Esophagus mucosa (tissue), 1 donor: ENCODE measurements at places on chromosomes 7 and 10. TPM values are rescaled to one million over a fixed set of nuclear protein-coding genes. Genes with fewer than 3 reads are reported as not detected.

- peak; percentile 57 for ATAC-seq
Measured at GRCh38 chr10:93115661-93116383, 42.1 kb downstream of the CYP26A1 start.

DNA sequence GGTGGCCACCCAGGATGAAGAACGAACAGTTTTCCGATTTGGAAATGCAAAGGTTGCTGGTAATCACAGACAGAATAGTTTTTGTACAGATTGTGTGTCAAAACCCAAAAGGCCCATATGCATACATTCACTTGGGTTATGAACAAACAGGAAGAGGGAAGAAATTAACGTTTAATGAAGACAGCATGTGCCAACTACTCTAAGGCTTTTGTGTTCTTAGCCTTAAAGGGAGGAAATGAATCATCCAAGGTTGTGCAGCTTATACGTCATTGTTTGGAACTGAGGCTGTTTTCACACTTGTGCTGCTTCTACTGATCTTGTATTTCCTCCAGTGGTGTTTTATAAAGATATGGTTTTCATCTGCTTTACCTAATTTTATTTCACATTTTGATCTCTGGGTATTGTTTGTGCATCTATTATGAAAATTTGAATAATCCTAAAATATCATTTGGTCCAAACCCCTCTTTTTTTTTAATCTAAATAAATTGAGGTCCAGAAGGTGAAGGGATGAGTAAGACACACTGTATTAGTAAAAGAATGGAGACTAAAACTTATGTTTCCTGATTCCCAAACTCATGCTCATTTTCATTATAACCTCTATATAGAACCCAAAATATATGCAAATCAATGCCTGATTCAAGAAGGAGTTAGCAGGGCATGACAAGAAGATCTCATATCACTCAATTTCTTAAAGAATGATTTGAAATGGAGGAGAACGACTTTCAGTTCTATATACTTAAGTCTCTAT lies 373.1 kb downstream of the THSD7A start:
- peak; percentile 83 for ATAC-seq

DNA sequence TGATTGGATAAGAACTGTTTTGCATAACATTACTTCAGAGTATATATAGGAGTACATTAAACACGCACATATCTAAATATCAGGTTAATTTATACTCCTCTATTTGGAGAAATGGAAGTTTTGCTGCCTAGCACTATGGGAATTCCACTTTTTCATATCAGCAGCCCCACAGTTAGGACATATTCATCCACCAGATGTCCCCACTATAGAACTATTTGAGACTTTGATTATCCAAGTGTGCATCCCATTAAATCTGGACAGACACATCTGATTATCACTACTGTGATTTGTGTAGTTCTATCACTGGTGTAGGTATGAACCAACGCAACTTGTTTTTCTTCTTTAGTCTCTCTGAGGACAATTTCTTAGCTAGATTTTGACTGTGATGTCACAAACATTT lies 345.7 kb downstream of the THSD7A start:
- no peak for ATAC-seq

DNA sequence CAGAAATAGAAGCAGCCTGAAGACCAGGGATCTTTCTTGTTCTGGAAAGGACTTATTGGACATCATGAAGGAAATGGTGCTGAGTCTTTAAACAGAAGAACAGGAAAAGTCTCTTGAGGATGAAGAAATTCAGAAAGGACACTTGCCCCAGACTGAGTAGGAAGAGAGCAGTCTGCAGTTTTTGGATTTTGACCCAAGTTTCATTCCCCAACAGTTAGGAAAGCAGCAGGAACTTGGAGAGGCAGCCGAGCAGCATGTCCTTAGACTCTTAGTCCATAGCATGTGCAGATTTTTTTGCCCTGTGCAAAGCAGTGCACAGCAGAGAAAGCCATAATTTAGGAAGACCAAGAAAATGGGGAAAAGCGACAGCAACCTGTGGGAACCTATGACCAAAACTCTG lies 927.2 kb upstream of the AUTS2 start:
- no peak for ATAC-seq

DNA sequence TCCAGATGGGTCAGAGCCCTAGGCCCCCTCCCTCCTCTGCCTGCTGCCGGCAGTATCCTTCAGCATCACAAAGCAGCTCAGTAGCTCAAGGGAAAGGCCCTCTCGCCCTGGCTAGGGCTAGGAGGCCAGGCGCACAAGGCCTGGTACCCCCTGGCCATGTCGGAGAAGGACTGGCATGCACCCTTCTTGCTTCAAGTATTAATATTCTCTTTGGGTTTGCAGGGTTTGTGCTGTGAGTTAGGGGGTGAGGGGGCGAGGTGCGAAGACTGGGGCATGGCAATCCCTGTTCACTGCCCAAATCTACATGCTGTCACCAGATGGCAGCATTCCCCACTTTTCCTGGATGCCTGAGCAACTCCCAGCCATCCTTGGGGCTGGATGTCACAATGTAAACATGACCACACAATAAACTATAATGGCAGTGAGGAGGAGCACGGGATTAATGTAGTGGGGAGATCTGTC lies 105.2 kb downstream of the NEURL1 start:
- peak; percentile 64 for ATAC-seq

DNA sequence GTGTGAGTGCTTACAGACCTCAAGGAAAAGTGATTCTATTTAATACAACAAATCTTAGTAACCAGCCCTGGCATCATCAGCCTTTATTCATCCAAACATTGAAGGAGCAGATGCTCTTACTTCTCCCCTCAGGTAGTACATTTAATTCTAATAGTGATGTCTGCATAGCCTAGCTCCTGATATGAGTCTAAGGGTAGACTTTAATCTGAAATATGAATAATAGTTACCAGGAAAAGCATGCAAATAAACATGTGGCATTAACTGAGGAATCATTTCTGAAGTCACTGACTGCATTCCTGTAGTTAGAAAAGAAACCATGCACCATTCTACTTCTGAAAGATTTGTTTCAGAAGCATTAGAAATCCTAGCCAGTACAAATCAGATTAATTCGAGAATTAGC lies 25.7 kb upstream of the LMBR1 start:
- ATAC-seq, result no peak

DNA sequence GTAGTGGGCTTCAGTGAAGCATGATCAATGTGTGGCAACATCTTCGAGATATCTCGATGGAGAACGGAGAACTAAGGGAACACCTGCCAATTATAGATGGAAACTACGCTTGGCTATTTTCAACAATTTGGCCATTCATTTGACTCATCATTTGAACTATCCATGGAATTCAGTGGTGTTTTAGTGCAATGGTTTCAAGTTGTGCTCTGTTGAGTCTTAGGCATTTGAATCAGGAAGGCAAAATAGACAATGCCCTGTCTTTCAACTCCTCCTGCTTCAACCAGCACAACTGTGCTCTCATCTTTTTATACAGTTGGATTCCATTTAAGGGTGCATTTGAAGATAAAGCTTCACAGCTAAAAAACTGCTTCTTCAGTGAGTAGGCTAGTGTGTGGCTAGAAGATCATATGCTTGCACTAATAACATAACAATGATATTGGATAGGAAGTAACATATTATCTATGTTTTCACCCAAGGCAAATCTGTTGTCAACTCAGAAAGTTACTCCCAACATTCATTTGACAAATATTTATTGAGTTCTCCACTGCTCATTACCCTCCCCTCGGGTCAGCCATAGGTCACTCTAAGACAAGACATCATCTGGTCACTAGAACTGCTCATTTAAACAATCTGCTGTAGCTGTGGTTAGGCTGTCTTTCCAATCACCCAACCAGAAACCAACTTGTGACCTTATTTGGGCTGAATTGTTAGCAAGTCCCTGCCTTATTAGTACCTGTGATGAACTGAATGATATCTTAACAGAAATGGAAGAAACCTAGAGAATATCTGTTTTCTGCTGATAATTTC lies 314.1 kb upstream of the SP4 start:
- ATAC-seq, result no peak

DNA sequence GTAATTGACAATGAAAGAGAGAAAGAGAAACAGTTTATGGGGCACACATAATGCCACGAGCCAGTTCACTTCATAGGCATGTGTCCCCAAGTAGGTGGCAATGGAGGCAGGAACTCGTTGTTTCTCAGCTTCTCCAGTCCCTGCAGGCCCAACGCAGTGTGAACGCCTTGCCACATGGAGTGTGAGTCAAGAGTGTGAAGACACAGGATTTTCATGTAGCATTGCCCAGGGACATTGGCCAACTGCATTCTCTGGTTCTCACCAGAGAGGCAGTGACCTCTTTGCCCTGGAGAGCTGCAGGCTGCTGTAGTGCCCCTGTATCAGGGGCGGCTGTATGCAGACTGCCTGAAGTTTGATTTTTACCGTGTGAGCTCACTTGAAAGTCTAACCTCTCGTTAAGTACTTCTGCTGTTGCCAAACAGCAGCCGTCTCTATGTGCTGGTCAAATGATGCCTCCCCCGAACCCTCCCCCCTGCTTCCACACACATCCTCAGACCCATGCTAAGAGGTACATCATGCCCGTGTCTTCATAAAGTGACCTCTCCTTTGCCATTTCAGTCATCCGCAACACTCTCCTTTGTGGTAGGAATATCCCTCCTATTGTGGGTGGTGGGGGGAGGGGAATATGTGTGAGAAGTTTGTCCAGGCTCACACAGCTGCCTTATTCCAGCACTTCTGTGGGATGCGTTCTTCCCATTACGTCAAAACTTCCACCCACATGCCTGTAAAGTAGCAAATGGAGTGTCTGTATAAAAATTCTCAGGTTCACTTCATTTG lies 12.7 kb downstream of the LRRC18 start:
- no peak for ATAC-seq

- ATAC-seq, result no peak
Measured at GRCh38 chr10:85741626-85742300, 624.8 kb downstream of the GRID1 start.

- no peak for ATAC-seq
Measured at GRCh38 chr7:101985057-101985902, 167.9 kb downstream of the CUX1 start.

- ATAC-seq, result peak; percentile 58
Measured at GRCh38 chr10:98489561-98490481, 43.1 kb upstream of the HPS1 start.

DNA sequence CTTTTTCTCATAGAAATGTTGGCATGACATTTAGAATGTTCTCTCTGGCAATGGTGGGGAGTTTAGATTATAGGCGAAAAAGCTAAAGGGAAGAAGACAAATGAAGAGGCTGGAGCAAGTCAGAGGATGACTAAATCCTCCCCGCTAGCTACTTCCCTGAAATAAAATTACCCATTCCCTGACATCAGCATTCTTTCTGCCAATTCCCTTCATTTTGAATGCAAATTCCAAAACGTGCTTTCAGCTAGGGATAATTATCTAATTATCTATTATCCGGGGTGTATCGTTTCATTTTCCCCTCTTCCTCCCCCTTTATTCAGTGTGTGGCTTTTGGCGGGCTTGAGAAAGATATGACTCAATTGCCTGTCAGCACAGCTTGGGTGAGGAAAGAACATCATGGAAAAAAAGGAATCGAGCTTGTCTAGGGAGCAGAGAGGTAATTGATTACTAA lies 672.3 kb downstream of the TNS3 start:
- ATAC-seq, result peak; percentile 46

DNA sequence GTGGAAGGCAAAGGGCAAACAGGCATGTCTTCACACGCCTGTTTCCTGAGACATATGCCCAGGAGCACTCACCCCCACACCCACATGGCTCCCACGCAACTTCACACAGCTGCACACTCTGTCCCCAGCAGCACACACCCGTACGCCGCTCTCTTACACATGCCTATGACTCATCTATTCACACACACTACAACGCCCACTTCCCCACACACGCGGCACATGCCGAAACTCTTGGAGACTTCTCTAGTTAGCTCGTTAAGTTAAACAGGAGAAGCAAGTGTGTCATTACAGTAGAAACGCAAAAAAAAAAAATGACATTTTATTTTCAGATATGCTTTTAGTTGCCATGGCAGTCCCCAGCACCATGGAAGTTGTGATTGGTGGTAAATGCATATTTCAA lies 6.7 kb downstream of the CALN1 start:
- ATAC-seq, result peak; percentile 98

DNA sequence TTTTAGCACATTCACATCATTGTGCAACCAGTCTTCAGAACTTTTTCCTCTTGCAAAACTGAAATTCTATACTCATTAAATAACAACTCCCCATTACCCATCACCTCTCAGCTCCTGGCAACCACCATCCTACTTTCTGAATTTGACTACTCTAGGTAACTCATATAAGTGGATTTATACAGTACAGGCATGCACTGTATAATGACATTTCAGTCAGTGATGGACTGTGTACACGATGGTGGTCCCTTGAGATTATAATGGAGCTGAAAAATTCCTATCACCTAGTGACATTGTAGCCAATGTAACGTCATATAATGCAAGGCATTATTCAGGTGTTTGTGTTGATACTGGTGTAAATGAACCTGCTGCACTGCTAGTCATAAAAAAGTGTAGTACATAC lies 60.1 kb downstream of the BTRC start:
- no peak for ATAC-seq

DNA sequence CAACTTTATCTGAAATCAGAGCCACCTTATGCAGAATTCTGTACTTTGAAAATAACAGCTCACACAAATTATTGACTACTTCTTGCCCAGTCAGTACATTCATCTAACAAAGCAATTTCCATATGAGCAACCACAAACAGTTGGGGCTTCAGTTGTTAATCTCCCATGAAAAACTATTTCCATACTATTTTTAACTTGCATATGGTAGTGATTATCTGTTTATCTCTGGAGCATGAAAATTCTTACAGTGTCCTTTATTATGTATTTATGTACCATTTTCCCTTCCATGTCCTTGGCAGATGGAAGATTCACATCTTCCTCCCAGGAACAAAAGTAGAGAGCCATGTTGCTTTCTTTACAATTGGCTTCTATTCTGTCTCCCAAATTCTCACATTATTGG lies 285.7 kb downstream of the CRPPA start:
- no peak for ATAC-seq

DNA sequence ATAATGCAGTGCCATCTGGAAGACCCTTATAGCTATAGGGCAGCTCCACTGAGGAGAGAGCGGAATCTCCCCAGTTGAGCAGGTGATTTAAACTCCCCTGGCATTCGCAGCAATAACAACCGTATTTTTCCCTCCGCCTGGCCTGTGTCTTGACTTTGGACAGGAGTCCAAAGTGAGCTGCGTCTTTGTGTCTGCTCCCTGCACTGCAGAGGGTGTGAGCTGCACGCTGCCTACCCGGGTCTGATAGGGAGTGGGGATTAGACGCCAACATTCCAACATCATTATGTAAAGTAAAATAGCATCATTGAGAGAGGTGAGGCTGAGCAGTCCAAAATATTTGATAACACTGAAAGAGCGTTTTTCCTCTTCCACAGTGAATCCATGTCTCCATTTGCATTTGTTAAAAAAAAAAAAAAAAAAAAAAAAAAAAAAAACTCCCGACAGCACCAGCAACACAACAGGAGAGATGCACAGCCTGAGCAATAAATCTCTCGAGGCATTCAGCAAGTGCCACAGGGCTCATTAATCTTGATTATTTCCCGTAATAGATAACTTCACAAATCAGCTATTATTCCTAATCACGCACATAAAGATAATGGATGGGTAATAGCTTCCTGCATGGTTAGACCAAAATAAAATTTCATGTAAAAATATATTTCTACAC lies 68.6 kb downstream of the CELF2 start:
- ATAC-seq, result no peak

Gene MOSPD3
- total RNA-seq, result 23.2 TPM

Gene KCP
- total RNA-seq, result 1.8 TPM

Gene GPR26
- not detected for total RNA-seq

Gene CALN1
- total RNA-seq, result 0.24 TPM

Gene RAB19
- 0.20 TPM for total RNA-seq

Gene C10orf53
- not detected for total RNA-seq

Gene VAX1
- 0.12 TPM for total RNA-seq

Gene NET1
- total RNA-seq, result 182 TPM

Gene CRHR2
- total RNA-seq, result not detected
